Liver (tissue), 10 donors: ENCODE measurements at places on chromosomes 7 and 10.

DNA sequence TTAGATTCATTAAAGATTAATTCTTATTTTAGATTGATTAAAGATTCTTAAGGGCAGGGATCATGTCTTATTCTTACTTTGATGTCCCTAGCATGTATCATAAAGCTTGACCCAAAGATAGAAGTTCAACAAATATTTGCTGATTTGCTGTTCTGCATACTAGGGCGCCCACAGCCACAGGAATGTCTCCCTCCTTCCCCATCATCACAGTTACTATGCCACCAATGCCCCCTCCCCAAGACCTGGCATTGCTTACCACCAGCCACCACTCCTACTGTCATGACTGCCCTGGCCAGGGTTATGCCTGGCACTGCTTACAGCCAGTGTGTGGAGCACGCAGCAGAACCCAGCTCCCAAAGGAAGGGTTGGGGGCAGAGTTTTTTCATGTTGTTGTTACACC is 86.7 kb upstream of the AGK start:
- DNase-seq: no peak

DNA sequence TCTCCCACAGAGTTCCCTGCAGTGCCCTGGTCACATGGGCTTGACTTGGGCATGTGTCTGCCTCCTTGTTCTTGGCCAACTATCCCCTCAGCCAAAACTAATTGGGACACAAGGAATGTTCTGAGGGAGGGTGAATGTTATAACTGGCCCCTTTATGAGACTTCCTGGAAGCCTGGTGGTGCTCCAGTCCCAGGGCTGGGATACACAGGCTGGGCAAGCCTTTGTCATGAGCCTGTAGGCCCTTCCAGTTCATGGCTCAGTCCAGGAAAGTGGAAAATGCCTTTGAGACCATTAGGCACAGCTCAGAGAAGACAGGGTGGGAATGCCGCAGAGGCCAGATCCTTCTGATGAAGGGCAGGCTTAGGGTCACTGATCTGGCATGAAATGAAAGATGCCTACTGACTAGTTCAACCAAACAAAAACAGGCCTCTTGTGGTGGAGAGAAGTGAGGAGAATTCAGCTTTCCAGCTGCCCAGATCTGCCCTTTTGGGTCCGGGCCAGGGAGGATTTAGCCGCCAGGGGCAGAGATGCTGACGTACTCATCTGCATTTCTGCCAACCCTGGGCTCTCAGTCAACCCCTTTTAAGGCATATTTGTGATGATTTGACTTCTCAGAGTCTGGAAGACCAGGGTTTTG is 961.5 kb downstream of the KCNMA1 start:
- no peak for DNase-seq

- DNase-seq: no peak
These were observed 3.7 kb downstream of the WNT2 start for GRCh38 chr7:117319181-117319580.

DNA sequence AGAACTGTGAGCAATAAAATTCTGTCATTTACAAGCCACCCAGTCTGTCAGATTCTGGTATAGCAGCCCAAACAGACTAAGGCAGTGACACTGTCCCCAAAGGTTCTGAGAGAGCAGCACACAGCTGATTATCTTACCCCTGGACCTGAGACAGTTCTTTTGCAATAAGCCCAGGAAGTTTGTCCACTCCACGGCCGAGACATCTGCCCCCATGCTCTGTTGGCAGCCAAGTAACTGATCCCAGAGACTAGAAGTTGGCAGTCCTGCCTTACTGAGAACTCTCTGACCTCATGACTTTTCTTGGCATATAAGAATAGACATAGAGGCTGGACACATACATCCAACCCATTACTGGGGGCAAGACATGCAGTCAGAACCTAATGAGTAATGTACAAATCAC is 243.0 kb upstream of the GRB10 start:
- DNase-seq: no peak

GRCh38 chr10:78524342-78524741 is 490.7 kb downstream of the RPS24 start:
- no peak for DNase-seq

- no peak for DNase-seq
These were observed 89.4 kb downstream of the INPP5A start for GRCh38 chr10:132626761-132627665.

- no peak for DNase-seq
These were observed 33.4 kb upstream of the VWDE start for GRCh38 chr7:12436896-12437535.
